ENCODE measurements at places on chromosomes 6 and 20.

- DNase-seq: no peak
Measured at GRCh38 chr6:89950879-89951391, 56.7 kb downstream of the GJA10 start.

- no peak for DNase-seq
Measured at GRCh38 chr6:156816505-156816904, 39.3 kb downstream of the ARID1B start.

DNA sequence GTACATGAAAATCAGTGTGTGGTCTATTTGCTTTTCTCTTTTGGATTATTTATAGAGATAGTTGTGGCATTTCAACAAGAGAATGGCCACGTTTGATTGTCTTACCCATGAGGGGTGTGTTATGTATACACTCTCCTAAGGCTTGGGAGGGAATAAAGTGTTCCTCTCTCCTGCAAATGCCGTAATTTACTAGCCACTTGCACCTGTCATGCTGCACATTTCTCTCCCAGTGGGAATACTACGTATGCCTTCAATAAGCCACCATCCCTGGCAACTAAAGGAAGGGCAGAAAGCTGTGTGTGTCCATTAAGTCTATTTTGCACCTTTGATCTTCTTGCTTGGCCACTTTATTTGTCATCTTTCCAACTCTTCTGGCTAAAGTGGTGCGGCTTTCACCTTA is 541.2 kb downstream of the QKI start:
- DNase-seq: no peak

GRCh38 chr6:113731541-113731940 is 125.6 kb upstream of the MARCKS start:
- no peak for DNase-seq

DNA sequence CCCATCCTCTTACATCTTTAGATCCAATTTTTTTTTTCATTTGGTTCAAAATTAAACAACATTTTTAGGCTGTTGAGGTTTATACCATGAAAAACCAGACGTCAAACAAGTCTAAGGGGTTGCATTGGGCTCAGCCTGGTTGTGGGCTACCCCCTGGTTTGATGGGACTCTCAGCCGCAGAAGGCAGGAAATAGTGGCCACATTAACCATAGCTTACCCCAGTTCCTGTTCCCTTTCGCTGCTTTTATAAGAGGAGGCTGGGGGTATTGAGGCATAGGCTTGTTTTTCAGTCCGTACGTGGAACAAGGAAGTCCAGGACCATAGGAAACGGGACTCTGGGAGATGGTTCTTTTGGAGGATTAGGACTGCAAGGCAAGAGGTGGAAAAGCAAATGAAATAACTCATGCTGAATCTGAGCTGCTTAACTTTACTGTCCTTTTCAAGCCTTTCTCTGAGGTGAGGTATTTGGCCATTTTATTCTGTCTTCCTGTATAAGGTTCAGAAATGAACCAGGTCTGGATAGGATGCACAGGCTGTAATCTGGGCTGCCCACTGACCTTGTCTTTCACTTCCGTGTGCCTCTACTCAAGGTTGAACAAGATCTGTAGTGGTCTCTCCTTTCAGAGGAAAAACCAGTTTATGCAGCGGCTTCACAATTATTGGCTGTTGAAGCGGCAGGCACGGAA is 7.7 kb downstream of the BRPF3 start:
- no peak for DNase-seq

GRCh38 chr6:161254464-161255253 is 19.2 kb downstream of the AGPAT4 start:
- DNase-seq: no peak

DNA sequence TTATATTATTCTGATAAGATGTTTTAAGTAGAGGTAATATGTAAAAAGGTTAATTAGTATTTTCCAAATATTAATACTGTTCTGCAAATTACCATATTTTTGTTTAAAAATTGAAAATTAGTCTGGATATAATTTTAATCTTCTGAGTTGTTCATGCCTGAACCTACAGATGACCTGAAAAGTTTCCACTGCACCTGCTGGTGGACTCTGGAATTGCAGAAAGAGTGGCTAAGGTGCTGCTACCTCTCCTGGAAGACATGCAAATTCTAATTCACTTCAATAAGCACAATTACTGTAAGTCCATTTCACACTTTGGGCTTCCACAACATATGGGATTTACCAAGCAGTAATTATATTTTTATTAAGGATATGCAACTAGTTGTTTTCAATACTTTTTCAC is 77.7 kb upstream of the OLIG3 start:
- no peak for DNase-seq

DNA sequence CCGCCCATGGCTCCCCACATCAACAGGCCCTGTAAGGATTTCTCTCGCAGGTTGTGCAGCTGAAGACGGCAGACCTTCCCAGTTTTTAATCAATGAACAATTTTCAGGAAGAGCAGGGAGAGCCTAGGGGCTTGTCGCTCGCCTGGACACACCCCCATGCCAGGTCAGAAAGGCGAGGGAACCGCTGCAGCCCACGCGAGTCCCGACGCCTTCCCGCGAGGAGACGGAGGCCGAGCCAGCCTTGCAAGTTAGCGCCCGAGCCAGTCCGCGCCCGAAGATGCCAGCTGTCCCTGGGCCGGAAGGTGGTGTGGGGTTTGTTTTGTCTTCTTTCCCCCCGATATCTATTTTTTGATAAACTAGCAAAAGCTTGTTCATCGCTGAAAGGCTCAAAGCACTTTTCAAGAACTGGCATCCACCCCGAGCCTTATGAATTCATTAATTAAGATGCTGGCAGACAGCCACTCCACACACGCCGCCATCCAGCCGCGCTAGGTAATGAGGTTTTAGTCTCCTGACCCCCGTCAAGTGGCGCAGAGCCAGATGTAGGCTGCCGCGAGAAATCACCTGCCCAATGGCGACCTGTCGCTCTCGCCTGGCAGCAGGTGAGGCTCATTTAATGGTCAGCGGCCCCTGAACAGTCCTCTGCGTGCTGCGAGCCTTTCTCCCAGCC is 6.6 kb downstream of the CCDC167 start:
- peak; percentile 81 for DNase-seq

DNA sequence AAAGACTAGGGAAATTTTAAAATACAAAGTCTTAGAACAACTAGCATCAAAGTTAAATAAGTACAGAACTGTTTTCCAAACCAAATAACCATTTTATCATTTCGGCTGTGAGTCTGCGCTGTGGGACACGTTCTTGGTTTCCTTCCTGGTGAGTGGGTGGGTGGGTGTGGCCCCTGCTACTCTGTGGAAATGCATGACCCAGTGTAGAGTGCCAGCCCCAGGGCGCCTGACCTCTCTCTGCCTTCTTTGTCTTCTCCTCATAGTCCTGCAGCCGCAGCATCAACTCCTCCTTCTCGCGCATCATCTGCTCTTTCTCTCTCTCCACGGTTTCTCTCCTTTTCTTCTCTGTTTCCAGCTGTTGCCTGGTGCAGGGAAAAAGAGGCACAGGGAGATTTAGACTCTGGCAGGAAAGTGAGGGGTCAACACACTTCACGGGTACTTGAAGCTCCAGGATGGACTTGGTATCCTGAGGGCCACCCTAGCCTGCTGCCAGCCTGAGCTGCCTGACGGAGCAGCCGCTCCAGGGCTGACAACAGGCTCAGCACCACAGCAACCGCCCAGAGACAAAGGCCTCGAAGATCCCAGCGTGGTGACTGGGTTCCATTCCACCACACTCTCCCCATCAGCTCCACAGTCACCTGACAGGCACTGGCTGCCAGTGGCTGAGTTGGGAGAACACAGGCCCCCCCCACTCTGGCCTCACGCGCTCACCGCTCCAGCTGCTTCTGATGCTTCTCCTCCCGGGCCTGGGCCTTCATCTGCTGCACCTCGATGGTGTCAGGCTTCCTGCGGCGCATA is 48.4 kb downstream of the EZR start:
- no peak for DNase-seq

- no peak for DNase-seq
Measured at GRCh38 chr20:60465993-60466686, 507.9 kb downstream of the CDH26 start.

GRCh38 chr6:13194852-13195251 is 133.5 kb downstream of the TBC1D7 start:
- no peak for DNase-seq

- DNase-seq: no peak
Measured at GRCh38 chr6:50666089-50666488, 47.2 kb upstream of the TFAP2D start.

GRCh38 chr6:72032086-72032485 is 145.7 kb downstream of the RIMS1 start:
- DNase-seq: peak; percentile 22

DNA sequence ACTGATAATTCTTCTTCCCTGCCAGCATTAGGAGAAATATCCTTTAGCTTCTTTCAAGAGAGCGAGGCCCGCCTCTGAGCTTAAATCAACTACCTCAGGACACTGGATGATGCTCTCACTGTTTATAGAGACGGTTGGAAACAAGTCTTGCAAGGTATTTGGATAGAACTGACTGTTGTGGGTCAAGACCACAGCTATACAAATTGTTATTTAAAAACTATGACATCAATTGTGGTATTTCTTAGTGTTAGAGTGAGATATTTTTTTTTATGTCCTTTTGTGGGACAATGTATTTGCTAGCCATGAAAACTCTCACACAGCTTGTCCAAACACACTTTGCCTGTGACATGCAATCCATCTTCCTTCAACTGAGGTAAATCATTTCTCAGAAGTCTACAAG is 136.3 kb upstream of the PHACTR1 start:
- no peak for DNase-seq

- DNase-seq: no peak
Measured at GRCh38 chr6:18246205-18246604, 18.1 kb downstream of the DEK start.

DNA sequence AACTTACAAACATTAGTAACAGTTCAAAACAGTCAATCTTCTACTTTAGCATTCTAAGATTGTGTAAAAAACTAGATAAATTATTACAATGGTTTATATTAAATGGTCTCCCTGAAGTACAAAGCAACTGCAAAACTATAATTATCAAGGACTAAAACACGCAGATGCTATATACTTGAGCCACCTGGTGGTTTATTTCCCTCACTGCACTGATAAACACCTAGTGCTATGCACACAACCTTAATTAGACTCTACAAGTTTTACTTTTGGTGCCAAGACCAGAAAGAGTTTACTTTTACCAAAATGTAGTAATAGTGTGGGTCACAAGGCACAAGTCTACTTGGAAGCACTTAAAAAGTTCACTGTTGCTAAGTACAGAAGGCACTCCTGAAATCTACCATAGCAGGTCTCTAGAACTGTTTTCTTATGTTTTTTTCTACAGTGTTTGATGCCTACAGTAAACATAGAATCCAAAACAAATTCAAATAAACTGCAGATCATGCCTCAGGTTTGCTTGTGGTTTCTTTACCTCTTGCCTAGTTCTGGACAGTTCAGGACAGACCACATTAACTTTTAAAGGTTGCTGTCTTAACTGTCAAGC is 49.2 kb downstream of the GMDS start:
- peak; percentile 87 for DNase-seq

GRCh38 chr20:54256202-54256601 is 48.3 kb downstream of the PFDN4 start:
- no peak for DNase-seq

DNA sequence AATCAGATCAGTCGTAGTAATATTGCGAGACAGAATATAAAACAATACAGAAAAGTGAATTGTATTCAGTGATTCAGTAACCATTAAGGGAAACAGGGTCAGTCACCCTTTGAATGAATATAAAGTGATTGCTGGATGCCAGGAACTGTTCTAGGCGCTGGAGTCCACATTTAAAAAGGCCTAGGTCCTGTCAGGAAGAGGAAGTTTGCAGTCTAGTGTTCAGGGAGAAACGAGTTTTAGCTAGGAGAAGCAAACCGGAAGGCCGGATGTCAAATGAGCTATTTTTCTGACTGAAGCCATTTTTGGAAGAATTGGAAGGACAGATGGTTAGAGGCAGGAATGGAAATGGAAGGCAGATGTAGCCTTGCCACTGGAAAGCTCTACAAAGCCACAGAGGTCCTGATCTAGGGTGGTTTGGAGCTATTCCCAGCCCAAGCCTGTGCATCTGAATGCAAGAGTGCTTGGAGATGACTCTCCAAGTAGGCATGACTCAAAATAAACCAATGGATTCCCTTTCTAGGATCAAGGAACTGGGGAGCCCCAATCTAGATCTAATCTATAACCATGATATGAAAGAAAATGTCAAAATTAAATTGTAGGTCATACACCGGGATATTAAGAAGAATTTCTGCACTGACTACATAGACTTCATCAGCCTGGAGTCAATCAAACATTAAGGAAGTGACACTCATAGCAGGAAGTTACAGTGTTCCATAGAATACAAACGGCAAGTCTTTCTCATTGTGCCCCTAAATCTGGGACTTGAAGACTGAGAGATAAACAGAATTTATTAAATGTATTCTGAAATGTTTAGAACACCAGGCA is 36.8 kb upstream of the CDKAL1 start:
- DNase-seq: no peak

GRCh38 chr20:52937591-52938100 is 34.5 kb upstream of the TSHZ2 start:
- no peak for DNase-seq

- DNase-seq: peak; percentile 49
Measured at GRCh38 chr6:36020154-36020553, 4.3 kb downstream of the SLC26A8 start.

GRCh38 chr20:32231245-32231644 is 23.6 kb downstream of the POFUT1 start:
- no peak for DNase-seq

GRCh38 chr6:28768187-28768913 is 155.4 kb downstream of the TRIM27 start:
- no peak for DNase-seq

DNA sequence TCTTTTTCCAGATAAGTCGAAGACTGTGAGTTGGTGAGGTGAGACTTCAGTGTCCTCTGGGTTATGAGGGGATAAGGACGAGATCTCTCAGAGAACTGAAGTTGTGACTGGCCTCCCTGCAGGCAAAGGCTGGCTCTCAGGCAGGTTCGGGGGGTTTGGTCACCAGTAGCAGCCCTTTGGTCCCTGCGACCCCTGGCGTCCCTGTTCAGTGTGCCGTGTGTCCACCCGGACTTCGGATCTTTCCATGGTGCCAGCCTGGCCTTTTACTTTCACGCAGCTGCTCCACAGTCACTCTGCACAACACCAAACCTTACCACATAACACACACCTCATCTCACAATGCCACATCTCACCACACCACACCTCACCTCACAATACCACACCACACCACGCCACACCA is 131.9 kb downstream of the ERMARD start:
- DNase-seq: no peak

DNA sequence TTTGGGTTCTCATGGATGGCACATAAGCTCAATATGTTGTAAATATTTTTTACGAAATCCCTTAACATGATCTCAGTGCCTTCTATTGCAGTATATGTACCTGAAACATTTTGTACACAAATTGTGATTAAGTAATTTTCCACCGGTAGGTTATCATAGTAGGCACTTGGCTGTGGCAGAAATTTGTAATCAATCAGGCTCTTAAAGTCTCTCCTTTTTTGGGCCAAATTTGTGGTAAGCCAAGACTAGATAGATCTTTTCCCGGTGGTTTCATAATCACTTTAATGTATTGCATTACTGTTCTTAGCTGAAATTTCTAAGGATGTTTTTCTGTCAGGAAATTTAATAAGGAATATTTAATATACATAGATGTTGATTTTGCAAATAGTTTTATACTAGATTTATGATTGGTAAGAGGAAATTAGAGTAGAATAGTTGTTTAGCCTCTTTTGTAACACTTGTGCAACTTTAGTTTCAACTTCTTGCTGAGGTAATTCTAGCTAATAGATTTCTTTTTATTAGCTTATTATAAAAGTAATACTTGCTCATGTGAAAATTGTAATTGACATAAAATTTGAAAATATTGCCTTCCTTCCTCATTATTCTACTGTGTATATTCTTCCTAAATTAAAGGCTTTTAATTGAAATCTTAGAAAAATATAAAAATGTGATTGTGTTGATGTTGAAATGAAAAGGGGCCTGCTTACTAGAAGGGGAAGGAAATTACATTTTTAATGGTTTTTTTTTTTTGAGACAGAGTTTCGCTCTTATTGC is 3.2 kb downstream of the PCMT1 start:
- no peak for DNase-seq
